Urinary bladder (tissue), 4 donors: ENCODE measurements at places on chromosomes 16 and 17.

DNA sequence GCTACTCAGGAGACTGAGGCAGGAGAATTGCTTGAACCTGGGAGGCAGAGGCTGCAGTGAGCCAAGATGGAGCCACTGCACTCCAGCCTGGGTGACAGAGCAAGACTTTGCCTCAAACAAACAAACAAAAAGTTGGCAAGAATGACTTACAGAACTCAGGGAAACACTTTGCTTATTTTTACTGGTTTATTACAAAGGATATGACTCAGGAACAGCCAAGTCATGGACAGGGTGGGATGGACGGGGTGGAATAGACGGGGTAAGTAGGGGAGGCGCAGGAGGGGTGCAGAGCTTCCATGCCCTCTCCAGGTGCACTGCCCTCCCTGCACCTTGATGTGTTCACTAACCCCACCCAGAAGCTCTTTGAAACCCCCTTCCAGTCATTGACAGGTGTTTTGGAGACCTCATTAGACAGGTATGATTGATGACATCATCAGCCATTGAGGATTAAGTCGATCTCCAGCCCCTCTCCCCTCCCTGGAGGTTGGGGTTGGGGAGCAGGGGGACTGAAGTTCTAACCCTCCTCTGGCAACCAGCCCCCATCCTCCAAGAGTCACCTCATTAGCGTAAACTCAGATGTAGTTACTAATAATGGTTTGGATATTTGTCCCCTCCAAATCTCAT lies 41.3 kb upstream of the ZCCHC14 start:
- DNase-seq = no peak

- no peak for DNase-seq
These were observed 34.8 kb upstream of the FBXO47 start for GRCh38 chr17:39001703-39002637.

DNA sequence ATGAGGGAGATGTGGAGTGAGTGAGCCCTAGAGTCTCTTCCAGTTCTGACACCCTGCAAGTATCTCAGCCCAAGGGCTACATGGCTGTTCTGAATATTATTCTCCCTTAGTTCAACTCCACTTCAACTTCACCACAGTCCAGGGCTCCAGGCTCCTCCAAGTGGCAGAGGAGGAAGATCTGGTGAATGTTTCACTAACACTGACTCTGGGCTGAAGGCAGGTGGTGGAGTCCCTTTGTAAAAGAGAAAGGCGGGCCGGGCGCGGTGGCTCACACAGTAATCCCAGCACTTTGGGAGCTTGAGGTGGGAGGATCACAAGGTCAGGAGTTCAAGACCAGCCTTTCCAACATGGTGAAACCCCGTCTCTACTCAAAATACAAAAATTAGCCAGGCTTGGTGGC lies 13.6 kb downstream of the CCDC92B start:
- DNase-seq = no peak

DNA sequence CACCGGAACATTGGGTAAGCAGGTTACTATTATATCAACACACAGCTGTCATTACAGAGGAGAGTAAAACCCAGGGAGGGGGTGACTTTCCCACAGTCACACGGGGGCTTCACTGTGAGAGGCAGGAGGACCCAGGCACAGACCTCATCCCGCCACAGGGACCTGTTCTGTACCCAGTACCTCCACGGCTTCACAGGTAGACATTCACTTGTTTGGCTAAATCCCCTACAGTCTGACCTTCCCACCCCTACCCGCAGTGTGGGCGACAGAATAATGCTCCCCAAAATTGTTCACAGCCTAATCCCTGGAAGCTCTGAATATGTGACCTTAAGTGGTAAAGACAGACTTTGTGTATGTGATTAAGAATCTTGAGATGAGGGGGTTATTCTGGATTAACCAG lies 16.5 kb downstream of the LITAF start:
- no peak for DNase-seq

DNA sequence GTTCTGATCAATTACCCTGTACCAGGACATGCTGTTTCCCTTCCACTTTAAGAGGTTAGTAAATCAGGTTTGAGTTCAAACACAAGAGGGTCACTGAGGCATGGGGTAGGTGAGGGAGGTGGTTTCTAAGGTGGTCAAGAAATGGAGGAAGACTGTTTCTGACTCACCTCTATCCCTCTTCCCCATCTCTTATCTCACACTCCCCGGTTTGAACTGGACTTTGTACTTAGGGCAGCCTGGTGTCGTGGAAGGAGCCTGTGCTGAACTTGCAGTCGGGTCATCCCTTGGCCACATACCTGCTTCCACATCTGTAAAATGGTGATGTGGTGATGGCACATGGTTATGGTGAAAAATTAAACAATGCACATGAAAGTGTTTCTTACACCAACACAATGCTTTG lies 17.2 kb upstream of the TMEM98 start:
- DNase-seq = no peak
